ENCODE measurements at places on chromosomes 3 and 15.

GRCh38 chr3:149435996-149436885 lies 38.3 kb upstream of the TM4SF4 start:
- peak; percentile 13 for DNase-seq

- no peak for DNase-seq
Measured at GRCh38 chr3:25915673-25916072, 125.8 kb downstream of the OXSM start.

GRCh38 chr15:68576235-68576892 lies 2.4 kb upstream of the CORO2B start:
- no peak for DNase-seq

- peak; percentile 78 for DNase-seq
Measured at GRCh38 chr3:186825294-186825821, 17.2 kb upstream of the ADIPOQ start.

GRCh38 chr15:70083946-70084345 lies 13.8 kb downstream of the TLE3 start:
- DNase-seq: no peak

- peak; percentile 32 for DNase-seq
Measured at GRCh38 chr3:8619548-8619947, 25.1 kb downstream of the SSUH2 start.

DNA sequence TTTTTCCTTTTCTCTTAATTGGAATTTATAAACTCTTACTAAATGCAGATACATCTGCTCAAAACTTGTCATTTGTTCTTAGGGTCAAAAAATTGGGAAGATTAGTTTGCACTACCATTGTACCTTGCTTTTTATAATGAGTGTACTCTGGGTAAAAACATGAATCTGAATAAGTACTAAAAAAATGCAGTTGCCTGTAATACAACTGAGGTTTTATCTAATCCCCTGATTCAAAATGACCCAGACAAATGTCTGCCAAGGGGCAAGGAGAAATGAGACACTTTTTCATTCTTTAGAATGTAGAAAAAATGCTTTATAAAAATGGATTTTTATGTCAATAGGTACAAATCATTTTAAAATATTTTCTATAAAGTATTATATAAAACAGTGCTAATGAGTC lies 42.4 kb downstream of the RASA2 start:
- DNase-seq: no peak

GRCh38 chr15:35533130-35534110 lies 12.5 kb downstream of the DPH6 start:
- DNase-seq: peak; percentile 81

GRCh38 chr3:64890466-64890865 lies 202.7 kb upstream of the ADAMTS9 start:
- DNase-seq: no peak

Measured in ELR (cell line).